GM23248 (cell line): ENCODE measurements at places on chromosomes 11 and 22.

DNA sequence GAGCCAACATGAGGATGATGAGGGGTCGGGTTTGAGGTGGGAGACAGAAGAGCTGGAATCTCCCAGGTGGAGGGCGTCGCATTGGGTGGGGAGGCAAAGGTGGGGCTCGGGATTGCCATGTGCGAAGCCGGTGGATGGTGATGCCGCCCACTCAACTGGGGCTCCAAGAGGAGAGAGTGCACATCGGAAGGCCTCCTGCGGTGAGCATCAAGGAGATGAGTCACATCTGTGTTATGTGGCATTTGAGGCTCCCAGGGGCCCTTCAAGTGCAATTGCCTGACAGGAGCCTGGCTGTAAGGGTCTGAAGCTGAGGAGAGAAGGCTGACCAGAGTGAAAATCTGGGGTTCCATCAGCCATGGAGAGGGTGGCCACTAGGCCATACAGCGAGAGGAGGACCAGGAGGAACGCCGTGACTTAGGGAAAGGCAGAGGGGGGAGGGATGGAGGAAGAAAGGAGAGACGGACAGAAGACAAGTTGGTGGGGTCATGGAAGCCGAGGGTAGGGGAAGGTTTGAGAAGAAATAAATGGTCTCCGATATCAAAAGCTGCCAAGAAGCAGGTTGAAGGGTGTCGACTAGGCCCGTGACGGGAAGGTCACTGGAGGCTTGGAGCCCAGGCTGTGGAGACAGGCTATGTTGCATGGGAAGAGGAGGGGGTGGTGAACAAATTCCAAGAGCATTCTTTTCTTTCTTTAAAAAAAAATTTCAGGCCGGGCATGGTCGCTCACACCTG is 21.3 kb downstream of the RASD2 start:
- peak; percentile 87 for DNase-seq

DNA sequence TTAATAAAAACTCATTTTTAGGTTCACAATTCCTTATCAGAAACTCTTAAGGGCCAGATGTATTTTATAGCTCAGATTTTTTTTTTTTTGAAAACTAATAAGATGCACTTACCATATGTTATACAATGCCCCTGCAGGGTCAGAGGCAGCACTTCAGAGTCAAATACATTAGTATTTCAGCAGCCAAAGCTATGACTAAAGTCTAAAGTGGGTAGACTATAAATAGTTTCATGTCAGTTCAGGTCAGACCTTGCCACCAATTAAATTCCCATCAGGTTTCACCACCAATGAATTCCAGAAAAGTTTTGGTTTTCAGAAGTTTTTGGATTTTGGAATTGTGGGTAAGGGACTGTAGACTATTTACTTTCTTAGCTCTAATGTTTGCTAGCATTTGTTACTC is 75.9 kb downstream of the FAM83F start:
- DNase-seq = peak; percentile 59

GRCh38 chr11:102172127-102172848 is 62.0 kb downstream of the YAP1 start:
- DNase-seq = peak; percentile 86

DNA sequence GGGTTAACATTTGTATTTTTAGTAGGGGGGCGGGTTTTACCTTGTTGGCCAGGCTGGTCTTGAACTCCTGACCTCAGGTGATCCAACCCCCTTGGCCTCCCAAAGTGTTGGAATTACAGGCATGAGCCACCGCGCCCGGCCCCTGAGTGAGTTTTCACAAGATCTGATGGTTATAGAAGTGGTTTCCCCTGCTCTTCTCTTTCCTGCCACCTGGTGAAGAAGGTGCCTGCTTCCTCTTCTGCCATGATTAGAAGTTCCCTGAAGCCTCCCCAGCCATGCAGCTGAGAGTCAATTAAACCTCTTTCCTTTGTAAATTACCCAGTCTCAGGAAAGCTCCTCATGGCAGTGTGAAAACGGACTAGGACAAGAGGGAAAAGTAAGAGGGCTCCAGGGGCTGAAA is 259.1 kb upstream of the PLET1 start:
- no peak for DNase-seq

GRCh38 chr22:29940526-29940925 is 57.6 kb downstream of the MTMR3 start:
- DNase-seq = no peak

DNA sequence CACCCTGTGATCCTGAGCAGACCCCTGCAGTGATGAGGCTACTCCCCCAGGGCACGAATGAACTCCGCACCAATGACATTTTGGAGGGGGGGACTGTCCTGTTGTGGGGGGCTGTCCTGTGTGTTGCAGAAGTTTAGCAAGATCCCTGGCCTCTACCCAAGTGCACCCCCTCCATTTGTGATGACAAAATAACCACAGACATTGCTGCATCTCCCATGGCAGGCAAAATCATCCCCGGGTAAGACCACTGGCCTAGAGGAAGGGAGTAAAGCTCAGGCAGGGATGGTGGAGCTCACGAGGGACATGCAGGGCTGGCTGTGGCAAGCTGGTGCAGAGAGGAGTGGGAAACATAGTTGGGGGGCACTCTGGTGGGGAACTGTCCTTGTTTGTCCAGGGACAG is 40.6 kb downstream of the NECTIN1 start:
- DNase-seq = no peak

DNA sequence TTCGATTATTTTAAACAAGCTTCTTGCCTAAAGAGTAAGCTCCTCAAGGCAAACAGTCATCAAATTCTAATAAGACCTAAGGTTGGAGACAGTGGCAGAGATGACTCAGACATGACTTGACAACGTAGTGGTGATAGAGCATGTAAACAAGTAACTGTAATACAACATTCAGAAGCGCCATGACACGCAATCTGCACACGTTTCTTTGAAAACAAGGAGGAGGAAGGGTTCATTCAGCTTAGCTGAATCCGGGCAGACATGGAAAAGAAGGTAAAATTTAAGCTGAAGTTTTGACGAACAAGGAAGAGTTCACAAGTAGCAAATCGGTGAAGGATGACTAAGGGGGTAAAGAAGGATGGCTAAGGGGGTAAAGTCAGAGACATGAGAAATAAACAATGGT is 152.4 kb upstream of the ZC3H12C start:
- DNase-seq = peak; percentile 95

- DNase-seq = no peak
Observed at GRCh38 chr11:120216426-120217102, 5.7 kb downstream of the OAF start.

DNA sequence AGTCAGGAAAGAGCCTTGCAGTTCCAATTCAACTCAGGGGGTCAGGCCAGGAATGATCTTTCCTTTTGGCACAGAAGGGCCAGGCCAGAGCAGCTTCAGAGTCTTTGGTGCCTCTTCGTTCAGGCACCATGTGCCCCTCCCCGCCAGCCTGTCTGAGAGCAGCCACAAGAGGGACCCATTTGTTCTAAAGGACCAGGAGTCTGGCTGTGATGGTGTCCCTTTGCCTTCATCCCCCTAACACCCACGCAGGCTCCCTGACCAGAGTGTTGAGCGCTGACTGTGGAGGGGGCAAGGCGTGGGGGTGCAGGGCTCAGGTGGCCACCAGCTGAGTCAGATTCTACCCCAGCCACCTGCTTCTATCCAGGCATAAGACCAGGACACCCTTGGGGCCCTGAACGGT is 156.4 kb downstream of the TTC17 start:
- peak; percentile 33 for DNase-seq

GRCh38 chr11:47020793-47021526 is 84.4 kb downstream of the CSTPP1 start:
- no peak for DNase-seq

DNA sequence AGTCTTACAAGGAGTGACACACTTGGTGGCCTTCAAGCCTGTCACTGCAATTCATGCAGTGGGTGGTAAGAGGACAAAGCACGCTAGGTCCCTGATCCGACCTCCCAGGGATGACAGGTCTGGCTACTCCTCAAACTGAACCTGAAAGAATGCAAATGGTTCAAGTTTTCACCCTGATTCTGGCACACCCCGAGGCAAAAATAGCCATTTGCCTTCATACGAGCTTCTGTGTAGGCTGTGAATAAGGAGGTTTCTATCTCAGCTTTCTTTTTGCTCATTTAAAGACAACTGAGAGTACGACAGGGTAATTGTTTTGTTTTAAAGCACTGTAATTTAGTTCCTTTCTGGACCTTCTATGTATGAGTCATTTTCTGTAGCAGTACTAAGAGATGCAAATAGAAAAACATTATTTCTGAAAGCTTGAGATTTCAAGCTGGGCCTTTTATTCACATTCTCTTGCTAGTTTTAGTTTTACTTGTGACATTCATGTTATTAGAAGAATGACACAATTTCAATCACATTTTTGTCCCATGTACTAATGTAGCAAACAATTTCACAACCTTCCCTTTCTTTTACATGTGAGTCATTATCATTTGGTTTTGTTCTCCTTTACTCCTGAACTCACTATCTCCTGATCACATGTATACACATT is 56.6 kb upstream of the FDX1 start:
- DNase-seq = peak; percentile 82

- peak; percentile 96 for DNase-seq
Observed at GRCh38 chr11:12581923-12582322, 92.3 kb upstream of the TEAD1 start.

DNA sequence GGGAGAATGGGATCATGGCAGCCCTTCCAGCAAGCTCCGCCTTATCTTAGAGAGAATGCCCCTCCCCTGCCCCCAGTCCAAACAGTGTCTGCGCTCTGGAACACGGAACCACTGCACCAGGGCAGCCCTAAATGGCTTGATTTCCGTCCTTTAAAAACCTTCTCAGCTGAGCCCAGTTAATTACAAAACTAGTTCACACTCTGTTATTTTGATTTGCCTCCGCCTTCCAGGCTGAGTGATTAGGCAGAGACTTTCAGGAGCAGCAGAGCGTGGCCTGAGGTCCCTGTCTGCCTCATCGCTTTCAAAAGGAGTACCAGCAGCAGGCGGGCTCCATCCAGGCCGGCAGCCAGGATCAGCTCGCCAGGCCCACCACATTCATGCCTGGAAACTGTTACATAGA is 313.0 kb downstream of the BRD1 start:
- no peak for DNase-seq

DNA sequence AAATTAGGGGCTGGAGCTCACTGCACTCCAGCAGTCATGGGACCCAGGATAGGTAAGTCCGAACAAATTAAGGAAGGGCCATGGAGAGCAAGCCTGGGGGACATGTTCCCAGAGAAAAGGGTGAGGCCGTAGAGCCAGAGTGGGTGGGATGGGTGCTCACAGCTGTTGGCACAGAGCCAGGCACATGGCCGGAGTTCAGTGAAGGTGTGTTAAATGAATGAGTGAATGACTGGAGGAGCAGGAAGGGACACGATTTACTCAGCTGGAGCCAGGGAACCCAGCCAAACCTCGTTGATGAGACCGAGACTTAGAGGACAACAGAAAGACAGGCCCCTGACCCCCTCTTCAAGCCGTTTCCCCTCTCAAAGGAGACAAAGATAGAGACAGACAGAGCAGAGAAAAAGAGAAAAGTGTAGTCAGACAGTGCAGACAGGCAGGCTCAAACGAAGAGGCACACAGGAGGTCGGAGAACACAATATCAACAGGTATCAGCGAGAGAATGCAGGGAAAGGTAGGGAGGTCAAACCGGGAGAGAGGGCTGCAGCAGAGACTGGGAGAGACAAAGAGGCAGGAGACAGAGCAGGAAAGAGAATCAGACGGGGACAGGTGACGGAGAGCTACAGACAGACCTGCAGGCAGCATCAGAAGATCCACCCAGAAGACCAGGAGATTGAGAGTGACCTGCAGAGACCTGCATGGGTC is 590 bp downstream of the SLCO2B1 start:
- DNase-seq = no peak

DNA sequence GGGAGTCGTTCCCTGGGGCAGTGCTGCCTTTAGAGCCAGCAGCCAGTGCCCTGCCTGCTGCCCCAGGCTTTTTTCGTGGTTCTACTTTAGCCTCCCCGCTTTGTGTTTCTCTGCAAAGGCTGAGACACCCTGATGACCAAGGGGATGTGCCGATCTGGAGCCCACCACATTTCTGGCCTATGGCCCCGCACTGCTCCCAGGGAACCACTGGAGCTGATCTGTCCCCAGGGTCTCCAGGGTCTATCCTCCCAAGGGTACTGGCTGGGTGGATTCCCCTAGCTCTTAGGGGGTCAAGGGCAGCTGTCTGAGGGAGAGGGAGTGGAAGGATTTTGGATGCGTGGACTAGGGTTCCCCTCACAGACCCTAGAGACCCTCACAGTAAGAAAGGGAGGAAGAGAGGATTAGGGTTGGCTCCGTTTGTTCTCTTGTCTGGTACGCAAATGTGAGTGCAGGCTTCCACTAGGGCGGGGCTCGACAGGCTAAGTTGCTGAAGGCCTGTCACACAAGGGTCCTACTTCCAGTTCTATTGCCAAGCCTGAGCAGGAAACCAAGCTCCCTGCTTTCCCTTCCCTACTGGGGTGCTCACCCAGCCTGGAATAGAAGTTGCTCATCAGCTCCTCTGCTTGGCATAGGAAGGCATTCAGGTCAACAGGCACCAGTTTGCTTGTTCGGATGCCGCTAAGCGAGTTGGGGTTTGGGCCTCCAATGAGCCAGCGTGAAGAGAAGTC is 19.3 kb downstream of the TREH start:
- DNase-seq = no peak

DNA sequence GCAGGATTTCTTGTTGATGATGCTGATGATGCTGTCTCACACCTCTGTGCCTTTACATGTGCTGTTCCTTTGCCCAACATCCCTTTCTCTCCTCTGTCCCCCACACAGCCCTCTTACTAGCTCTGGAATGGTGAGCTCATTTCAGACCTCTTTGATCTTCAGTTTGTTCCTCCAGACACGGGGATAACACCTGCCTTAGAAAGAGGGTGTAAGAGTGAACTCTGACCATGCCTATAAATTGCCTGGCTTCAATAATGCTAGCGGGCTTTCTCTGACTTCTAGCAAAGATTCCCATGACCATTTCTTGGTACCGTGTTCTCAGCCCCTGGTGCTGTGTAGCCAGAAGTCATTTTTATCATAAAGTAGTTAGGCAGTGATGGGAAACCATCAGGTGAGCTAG is 55.9 kb upstream of the DRD2 start:
- DNase-seq = no peak

GRCh38 chr11:34239465-34240149 is 118.2 kb downstream of the ABTB2 start:
- DNase-seq = no peak

DNA sequence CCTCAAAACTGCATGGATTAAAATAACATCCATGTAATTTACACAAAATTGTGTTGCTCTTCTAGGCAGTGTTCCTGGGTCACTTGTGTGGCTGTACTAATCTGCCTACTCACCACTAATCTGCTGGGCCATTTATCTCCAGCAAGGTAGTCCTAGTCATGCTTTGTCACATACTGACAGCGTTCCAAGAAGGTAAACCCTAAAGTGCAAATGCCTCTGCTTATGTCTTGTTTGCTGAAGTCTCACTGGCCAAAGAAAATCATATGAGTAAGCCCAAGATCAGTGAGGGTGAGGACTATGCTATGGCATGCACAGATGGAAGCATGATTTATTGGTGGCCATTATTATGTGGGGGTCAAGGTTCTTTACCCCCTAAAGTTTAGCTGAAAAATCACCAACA is 630.2 kb upstream of the LUZP2 start:
- peak; percentile 40 for DNase-seq
